ENCODE measurements at places on chromosomes 6 and 20.

DNA sequence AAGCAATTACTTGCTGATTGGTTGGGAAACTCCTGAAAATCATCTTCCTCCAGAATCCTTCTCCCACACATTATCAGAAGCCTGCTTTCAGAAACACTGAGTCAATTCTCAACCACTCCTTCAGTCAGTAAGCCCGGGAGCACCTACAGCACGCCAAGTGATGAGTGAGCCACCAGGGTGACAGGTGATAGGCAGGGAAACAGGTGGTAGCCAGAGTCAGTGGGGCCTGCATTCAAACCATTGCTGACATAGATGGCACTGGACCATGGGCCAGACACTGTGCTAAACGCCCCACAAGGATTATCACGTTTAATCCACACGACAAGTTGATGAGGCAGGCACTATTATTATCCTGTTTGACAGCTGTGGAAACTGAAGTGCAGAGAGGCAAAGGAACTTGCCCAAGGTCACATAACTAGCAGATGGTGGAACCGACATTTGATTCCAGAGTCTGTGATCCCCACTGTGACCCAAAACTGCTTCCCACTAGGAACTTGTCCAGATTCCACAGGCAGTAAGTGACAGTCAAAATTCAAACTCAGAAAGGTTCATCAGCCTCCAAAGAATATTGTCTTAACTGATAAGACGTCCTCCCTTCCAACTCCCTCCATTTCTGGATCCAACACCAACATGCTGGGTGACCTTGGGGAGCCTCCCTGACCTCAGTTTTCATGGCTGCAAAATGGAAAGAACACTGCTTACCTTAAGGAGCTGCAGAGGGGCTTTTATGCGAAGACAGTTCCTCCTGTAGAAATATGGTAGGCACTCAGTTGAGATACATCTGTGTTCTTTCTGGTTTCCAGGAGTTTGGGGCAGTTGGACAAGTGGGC, 23.9 kb upstream of the TOP1 start:
- DNase-seq, result no peak

DNA sequence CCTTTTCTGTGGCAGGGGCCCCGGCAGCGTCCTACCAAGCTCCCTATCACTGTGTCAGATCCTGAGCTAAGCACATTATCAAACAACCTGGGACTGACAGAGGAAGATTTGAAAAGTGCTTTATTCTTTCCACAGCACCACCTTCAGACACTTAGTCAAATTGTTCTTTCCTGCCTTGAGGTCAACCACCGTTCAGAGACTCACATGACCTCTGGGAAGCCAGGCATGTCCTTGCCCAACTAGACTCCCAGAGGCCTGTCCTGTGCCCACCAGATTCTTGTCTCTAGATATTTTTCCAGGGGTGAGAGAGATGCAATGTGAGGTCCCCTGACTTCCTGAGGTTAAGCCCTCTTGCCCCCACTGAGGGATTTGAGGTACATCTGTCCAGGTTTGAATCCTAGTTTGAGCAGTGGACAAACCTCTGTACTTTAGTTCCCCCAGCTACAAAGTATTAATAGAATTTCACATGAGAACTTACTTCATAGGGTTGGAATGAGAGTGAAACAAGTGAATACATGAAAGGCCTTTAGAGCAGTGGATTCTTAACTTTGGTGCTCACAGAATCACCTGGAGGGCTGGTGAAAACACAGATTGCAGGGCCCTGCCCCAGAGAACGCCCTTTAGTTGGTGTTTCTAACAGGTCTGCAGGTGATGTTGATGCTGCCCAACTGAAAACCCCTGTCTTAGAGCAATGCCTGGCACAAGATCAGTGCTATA, 179.8 kb downstream of the CLIC5 start:
- DNase-seq, result no peak

- DNase-seq, result no peak
Observed at GRCh38 chr6:123316733-123317323, 319.9 kb downstream of the TRDN start.

DNA sequence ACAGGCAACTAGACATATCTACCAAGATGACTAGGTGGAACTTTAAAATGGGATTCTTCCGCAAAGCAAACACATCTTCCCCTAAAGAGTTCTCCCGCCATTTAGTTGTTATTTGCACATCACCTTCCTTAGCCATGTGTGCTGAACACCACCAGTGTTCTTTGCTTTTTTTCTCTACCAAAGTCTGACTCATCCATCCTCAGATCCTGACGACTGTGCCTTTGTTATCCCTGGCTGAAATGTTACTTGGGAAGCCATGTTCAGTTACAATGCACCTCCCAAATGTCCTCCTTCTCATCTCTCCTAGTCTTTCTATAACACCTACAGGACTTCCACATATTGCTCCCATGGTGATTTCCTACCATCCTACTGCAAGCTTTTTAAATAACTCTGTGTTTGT, 593.5 kb upstream of the ARID1B start:
- no peak for DNase-seq

GRCh38 chr6:36683145-36683655, 4.7 kb downstream of the CDKN1A start:
- no peak for DNase-seq

DNA sequence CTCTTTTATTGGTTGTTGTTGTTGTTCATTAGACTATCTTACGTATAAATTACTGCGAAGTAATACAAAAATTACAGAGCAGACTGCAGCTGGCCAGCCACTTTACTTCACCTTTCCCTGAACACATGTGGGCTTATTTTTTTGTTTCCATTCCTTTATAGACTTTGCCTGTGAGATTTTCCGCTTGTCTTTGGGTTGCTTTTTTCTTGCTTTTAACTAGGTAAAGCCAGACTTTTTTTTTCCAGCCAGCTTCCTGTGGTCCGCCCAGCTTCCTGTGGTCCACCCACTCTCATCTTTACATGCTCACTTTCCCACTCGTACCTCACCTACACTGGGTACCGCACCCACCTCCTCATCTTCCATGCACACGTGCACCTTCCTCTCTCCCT, 79.0 kb downstream of the IPCEF1 start:
- DNase-seq, result no peak

DNA sequence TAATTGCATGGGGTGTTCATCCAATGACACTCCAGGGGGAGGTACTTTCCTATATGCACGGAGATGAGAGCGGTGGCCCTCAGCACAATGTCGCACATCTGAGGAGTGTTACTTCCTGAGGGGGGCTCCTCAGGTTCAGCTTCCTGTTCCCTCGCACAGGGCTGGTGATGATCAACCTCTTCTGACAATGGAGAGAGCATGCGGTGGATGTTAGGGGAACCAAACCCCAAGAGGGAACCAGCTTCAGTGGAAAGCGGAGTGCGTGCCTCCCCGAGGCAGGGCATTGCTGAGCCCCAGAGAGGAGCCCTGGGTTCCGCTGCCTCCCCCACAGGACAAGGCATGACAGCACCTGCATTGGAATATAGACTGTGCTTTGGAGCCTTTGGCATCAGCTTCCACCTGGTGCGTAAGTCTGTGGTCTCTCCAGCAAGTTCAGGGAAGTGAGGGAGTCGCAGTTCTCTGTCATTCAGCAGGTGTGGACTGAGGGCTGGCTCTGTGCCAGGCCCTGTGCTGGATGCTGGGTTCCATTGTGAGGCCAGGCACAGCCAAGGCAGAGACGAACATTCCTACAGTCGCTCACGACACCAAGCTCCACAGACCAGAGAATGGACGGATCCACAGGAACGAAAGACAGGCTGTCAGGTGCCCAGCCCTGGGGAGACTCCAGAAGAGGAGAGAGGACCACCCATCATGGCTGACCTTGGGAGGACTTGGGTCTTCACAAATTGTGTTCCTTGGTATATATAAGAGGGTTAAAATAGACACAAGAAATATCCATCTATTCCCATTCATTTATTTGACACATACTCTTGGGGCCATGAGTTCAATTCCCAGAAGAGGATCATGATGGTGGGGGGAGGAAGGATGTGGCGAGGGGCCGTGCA, 3.9 kb upstream of the ZNF831 start:
- peak; percentile 59 for DNase-seq

DNA sequence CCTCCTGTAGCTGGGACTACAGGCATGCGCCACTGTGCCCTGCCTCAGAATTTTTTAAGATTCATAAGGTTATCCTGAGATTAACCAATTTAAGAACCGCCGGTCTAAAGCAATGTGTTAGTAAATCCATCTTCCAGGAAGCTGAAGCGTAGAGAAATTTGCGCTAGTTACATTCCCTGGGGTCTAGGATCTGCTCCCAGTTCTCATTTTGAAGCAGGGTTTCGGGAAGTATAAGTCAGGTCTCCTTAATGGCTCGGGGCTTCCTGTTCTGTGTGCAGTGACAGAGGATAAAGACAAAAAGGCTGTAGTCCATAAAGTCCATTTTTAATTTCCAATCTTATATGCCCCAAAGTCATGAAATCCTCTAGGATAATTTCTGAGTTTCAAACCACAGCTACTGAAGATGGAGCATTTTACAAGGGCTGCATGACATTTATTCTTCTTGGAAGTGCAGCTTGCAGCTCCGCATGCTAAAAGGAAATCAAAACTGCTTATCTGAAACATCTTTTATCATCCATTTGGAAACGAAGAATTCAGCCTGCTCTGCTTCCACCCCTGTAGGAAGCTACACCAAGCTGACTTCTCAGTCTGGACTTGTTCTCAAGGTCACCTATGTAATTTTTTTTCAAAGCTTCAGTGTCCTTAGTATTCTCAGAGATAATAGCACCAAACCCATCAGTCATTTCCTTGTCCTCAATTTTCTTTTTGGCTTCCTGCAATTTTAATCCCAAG, 326.1 kb downstream of the PRL start:
- DNase-seq, result no peak

GRCh38 chr20:25024171-25024570, 31.6 kb upstream of the APMAP start:
- DNase-seq, result no peak

- DNase-seq, result no peak
Observed at GRCh38 chr20:43194137-43194536, 4.4 kb upstream of the PTPRT start.

GRCh38 chr6:131042664-131043063, 20.4 kb downstream of the EPB41L2 start:
- DNase-seq, result no peak

- no peak for DNase-seq
Observed at GRCh38 chr6:47308198-47308517, 1.5 kb downstream of the TNFRSF21 start.

DNA sequence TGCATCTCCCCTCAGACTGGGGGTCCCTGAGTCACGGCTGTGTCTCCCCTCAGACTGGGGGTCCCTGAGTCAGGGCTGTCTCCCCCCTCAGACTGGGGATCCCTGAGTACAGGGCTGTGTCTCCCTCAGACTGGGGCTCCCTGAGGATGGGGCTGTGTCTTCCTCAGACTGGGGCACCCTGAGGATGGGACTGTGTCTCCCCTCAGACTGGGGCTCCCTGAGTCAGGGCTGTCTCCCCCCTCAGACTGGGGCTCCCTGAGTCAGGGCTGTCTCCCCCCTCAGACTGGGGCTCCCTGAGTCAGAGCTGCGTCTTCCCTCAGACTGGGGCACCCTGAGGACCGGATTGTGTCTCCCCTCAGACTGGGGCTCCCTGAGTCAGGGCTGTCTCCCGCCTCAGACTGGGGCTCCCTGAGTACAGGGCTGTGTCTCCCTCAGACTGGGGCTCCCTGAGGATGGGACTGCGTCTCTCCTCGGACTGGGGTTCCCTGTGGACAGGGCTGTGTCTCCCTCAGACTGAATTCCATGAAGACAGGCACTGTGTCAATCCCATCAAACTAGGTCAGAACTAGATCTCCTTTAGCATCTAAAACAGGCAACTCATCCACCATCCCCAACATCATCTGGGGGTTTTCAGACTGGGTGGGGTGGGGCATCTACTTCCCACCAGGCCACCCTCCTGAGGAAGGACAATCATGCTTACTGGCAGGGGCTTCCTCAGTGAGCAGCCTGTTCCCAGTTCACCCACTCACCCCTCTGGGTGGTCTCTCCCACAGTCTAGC, 60.7 kb downstream of the MRPL14 start:
- no peak for DNase-seq

- no peak for DNase-seq
Observed at GRCh38 chr20:4800676-4801449, 79.2 kb downstream of the PRND start.

- DNase-seq, result no peak
Observed at GRCh38 chr6:24802271-24803059, 3.7 kb upstream of the ARMH2 start.

GRCh38 chr6:137975188-137975940, 108.3 kb downstream of the TNFAIP3 start:
- DNase-seq, result peak; percentile 17

- DNase-seq, result peak; percentile 27
Observed at GRCh38 chr20:63574156-63574828, at the start of gene HELZ2. TSS of gene HELZ2 (minus strand) at chr20:63574239. CDS start at chr20:63572385, 1,854 bp downstream.

- no peak for DNase-seq
Observed at GRCh38 chr20:54335299-54335698, 127.4 kb downstream of the PFDN4 start.

DNA sequence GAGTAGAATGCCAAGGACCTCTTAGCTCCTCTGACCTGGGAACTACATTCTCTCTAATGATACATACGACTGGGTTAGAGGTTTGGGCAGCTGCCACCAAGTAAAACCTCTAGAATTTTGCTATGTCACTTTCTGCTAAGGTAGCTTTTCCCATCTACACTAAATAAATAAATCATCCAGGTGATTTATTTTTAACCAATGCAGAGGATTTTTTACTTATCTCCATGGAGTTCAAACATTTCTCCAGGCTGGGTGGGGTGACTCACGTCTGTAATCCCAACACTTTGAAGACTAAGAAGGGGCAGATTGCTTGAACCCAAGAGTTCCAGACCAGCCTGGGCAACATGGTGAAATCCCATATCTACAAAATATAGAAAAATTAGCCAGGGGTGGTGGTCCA, 27.1 kb downstream of the HNF4A start:
- DNase-seq, result no peak

GRCh38 chr6:164750128-164750527, 559.3 kb downstream of the C6orf118 start:
- DNase-seq, result no peak

- no peak for DNase-seq
Observed at GRCh38 chr6:148757944-148758480, 11.2 kb downstream of the UST start.

DNA sequence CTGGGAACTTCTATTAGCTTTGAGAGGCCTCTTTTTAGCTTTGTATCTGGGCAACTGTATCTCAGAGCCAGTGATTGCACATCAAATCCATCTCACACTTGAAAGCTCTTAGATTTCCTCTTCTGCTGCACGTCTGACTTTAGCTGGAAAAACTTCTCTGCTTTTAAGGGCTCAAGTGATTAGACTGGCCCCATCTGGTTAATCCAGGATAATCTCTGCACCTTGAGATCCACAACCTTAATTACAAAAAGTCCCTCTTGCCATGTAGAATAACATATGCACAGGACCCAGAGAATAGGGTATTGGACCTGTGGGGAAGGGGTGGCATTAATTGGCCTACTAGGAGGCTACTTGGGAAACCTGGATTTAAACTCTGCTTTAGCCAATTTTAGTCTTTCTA, 24.2 kb downstream of the KLHL31 start:
- DNase-seq, result no peak

- DNase-seq, result no peak
Observed at GRCh38 chr6:87274660-87275274, 47.6 kb upstream of the SMIM8 start.

- DNase-seq, result no peak
Observed at GRCh38 chr6:158686311-158686710, 36.5 kb downstream of the SYTL3 start.

GRCh38 chr6:142642651-142643050, 302.3 kb downstream of the HIVEP2 start:
- no peak for DNase-seq
